ENCODE measurements at places on chromosomes 11 and 22. TPM values are rescaled to one million over a fixed set of nuclear protein-coding genes. Genes with fewer than 3 reads are reported as not detected.

OVCH2 gene
- not detected for total RNA-seq

DNA sequence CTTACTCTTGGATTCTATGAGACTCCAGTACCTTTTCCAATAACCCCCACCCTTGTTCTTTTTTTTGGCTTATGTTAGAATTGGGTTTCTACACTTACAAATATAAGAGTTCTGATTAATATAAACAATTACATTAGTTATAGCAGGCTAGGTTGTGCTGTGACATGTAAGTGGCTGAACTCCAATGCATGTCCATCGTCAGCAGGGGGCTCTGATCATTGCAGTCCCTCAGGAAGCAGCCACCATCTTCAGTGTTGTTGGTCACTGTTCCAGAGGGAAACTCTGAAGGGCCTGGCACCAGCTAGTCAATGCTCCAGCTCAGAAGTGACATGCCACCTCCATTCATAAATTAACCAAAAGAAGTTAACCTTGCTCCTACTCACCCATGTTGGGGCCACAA, 5.6 kb downstream of the LIPT2 start:
- peaks cover 12% of the 10 kb centered on the region for H3K4me1 ChIP-seq
- no peaks in the 10 kb centered on the region for H3K27me3 ChIP-seq
- no peak overlapping the region for H3K4me3 ChIP-seq
- H3K36me3 ChIP-seq = no peaks in the 10 kb centered on the region

- no peaks in the 10 kb centered on the region for H3K4me1 ChIP-seq
- H3K27ac ChIP-seq = no peak overlapping the region
- ATAC-seq = no peak
- no peaks in the 10 kb centered on the region for H3K36me3 ChIP-seq
Measured at GRCh38 chr11:132844956-132845696, 687.2 kb downstream of the OPCML start.

DNA sequence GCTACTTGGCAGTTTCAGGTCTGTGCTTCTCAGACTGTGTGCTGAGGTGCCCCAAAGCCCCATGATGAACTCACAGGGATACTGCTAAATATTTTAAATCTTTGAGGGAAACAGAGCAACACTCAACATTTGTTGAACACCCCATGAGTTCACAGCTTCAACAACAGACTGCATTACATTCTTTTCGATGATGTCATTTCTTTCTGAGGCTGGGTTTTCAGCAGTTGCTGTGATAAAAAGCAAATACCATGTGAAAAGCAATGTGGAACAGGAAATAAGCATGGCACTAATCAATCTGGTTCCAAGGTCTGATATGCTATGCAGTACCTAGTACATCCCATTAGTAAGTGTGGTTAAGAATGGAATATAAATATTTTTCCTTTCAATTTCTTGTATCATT, 82.7 kb downstream of the RPL27A start:
- no peaks in the 10 kb centered on the region for H3K36me3 ChIP-seq
- H3K27ac ChIP-seq = no peak overlapping the region
- H3K27me3 ChIP-seq = no peaks in the 10 kb centered on the region
- no peaks in the 10 kb centered on the region for H3K4me1 ChIP-seq
- ATAC-seq = no peak
- H3K4me3 ChIP-seq = no peak overlapping the region

DNA sequence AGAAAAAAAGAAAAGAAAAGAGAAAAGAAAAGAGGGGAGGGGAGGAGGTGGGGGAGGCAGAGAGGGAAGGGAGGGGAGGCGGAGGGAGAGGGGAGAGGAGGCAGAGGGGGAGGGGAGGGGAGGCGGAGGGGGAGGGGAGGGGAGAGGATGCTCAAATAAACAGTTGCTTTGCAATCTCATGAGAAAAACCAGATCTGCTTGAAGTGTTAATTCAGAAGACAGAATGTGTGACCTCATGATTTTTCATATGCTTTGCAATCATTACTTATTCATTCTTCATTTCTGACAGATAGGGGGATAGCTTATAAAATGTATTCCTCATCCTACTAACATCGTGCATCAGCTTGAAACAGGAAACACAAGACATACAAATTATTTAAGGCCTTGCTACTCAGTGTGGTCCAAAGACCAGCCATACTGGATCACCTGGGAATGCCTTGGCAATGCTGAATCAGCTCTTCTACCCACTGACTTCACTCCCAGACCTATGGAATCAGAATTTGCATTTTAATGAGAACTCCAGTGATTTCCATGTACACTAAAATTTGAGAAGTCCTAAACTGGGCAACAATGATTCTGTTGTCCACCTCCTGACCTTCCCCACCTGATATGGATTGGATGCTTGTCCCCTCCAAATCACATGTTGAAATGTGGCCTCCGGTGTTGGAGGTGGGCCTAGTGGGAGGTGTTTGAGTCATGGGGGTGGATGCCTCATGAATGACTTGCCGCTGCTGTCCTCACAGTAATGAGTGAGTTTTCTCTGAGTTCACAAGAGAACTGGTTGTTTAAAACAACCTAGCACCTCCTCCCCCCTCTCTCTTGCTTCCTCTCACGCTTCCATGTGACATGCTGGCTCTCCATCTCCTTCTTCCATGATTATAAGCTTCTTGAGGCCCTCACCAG, 69.2 kb downstream of the CCDC34 start:
- H3K27me3 ChIP-seq = peaks cover 8% of the 10 kb centered on the region
- no peaks in the 10 kb centered on the region for H3K4me1 ChIP-seq
- no peaks in the 10 kb centered on the region for H3K36me3 ChIP-seq
- H3K4me3 ChIP-seq = no peak overlapping the region
